CD4-positive, CD25-positive, alpha-beta regulatory T cell (primary cell): ENCODE measurements at places on chromosomes 4 and X.
A peak's percentile ranks its signal among the peaks of the same experiment; 100 is the strongest.

- no peak for DNase-seq
These were observed 233.8 kb upstream of the CPEB2 start for GRCh38 chr4:14768449-14768848.

DNA sequence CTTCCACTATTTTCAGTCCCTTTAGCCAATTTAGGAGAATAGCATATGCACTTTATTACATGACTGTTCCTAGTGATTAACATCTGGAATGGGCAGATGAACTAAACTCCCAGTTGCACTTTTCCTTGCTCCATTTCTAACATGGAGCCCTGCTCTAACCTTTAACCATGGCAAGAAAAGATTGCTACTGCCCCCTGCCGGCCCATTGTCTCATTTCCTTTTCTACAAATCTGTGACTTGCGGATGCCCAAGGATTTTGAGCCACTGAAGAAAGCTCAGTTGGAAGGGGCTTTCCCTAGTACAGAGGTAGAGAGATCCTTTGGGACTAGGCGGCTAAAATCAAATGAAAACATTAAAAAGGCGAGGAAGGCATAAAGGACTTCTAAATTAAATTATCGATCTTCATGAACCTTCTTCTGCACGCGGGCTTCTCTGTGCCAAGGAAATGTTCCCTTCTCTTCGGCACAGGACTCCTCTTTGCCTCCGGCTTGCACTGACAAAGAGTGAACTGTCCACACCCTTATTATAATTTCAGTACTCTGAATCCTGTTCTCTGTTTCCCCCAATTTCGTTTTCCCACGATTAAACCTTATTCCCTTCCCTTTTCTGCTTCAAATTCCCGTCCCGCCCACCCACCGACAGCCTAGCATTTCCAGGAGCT, 577 bp upstream of the GLRA2 start:
- DNase-seq = peak; percentile 4

- DNase-seq = peak; percentile 53
These were observed 723 bp downstream of the MORC4 start for GRCh38 chrX:106999002-106999975.

DNA sequence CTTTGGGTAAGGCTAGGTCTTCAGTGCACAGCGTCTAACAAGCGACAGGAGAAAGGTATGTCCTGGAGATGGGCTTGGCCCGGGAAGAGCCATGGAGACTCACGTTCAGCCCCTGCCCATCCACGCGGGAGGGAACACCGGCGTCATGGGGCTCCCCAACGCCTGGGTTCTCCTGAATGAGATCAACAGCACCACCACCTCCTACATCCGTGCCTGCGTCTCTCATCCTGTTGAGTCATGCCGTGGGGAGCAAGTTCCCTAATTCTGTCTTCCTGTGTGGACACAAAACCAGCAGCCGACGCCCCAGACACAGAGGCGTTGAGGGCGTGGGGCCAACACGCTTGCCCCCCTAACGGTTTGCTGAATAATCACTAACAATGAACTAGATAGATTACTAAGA, 20.1 kb upstream of the IL3RA start:
- DNase-seq = no peak

GRCh38 chr4:180695851-180696250, 1547.4 kb upstream of the TENM3 start:
- no peak for DNase-seq

GRCh38 chr4:176902710-176903323, 110.1 kb upstream of the VEGFC start:
- DNase-seq = no peak

DNA sequence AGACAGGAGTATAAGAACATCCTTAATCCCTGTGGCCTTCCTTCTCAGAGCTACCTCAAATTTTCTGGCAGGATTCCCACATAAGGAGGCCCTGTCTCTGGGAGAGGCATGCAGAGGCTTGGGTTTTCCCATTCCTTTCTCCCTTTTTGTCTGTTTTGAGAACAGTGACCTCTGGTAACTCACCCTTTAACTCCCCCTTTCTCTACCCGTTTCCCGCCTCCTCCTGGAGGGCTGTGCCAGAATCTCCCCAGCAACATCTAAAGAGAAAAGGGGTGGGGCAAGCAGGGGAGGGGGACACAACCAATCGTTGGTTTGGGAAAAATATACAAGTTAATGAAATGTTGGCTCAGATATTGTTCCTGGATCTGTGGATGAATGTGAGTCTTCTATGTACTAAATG, 303.7 kb upstream of the IRS4 start:
- no peak for DNase-seq

DNA sequence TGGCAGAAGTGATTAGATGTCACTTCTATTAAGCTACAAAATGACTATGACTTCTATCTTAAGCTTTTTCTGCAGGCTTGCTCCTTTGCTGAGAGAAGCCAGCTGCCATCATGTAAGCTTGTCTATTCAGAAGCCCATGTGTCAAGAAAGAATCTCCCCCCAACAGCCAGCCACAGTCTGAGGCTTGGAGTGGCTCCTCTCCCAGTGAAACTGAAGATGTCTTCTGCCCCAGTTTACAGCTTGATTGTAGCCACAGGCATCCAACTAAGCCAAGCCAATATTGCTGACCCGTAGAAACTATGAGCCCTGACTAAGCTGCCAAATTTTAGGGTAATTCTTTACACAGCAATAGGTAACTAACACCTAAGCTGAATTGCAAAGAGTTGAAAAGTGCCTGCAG, 26.7 kb upstream of the SLC10A7 start:
- DNase-seq = no peak

DNA sequence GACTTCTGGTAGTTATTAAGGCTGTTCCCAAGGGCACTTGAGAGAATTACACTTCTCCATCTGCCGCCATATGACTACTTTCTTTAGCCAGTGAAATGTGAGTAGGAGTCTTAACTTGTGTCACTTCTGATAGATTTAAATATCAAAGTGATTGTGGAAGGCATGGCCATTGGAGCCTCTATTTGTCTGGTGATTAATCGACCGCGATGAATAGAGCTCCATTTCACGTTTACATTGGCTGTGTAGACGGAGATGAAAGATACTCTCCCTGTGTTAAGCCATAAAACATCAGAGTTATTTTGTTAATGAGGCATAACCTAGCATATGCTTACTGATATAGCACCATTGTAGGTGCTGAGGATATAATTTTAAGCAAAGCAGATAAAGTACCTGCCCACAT, 852.4 kb downstream of the CCSER1 start:
- no peak for DNase-seq

GRCh38 chr4:59553063-59553720, 1646.9 kb upstream of the ADGRL3 start:
- no peak for DNase-seq

DNA sequence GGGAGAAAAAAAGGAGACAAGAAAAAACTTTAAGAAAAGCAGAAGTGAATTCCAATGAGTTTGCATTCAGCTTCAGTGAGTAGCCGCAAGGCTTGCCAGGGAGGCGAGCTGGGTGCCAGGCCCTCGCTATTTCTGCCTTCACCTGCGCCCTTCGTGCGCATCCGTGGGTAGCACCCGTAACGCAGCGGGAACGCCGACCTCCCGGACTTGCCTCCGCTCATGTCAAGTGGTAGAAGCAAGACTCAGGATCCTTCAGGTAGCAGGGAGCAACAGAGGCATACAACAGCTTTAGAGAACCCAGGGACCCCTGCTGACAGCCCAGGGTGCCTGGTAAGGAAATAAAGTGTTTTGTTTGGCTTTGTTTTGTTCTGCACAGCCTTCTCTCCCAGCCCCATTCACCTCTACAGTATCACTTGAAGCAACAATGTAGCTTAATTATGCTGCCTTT, 140.0 kb upstream of the BCOR start:
- no peak for DNase-seq

GRCh38 chr4:70746179-70746839, 24.5 kb downstream of the RUFY3 start:
- no peak for DNase-seq

DNA sequence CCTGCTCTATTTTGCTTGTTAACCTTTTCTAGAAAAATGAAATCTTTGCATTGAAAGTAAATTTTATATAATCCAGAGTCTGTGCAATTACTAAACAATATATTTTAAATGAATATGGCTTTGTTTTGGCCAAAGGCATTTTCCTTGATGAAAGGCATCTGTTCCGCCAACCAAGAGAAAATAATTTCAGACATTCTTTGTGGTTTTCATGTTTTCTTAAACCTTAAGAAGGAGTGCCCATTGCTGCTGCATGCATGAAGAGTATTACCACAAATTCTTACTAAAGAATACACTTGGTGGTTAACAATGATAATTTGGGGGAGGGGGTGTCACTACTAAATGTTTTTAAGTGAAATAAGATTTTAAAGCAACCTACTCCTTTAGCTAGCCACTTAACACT, 2.7 kb upstream of the PDGFC start:
- DNase-seq = no peak

- no peak for DNase-seq
These were observed 89.9 kb downstream of the SLC10A6 start for GRCh38 chr4:86759298-86759697.

- no peak for DNase-seq
These were observed 220.0 kb downstream of the NWD2 start for GRCh38 chr4:37464373-37465128.

- DNase-seq = no peak
These were observed at the start of gene NALF2 for GRCh38 chrX:69503782-69504625. Gene NALF2 (plus strand): TSS chrX:69504326. CDS start chrX:69505283, 957 bp downstream.

DNA sequence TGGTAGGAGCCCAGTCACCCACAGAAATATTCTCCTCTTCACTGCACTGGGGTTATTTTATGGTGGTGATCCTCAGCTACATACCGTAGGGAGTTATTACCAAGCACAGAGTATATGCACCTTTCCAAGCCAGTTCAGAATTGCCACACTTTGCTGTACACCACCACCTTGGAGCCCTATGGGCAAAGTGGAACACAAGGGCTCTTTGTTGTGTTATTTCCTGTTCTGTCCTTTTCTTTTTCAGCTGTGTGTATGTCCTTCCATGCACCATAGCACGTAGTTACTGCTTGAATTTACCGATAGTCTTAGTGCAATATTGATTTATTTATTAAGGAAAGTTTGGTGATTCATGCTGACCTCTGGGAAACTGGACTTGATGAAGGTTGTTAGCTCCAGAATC, 8.3 kb downstream of the RNF128 start:
- DNase-seq = no peak

GRCh38 chrX:114087543-114087942, 496.3 kb upstream of the HTR2C start:
- no peak for DNase-seq

DNA sequence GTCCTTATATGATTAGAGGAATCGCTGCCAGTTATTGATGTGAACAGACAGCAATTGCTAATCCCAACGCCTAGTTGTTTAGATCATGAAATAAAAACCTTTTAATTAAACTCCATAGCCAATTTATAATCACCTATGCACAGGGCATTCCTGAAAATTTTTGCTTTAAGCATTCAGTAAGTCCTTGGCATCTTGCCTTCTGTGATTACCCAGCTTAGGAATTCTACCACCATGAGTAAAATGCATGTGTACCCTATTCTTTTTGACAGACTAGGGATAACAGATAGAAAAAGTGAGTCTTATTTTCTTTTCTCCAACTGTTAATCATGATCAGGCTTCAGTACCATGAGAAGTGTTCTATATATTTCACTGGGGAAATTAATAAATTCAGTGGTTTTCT, 995.3 kb upstream of the GRIA3 start:
- DNase-seq = no peak

- no peak for DNase-seq
These were observed 43.5 kb upstream of the SERTM2 start for GRCh38 chrX:111467896-111468295.

GRCh38 chr4:153781717-153782416, 7.0 kb downstream of the SFRP2 start:
- DNase-seq = no peak

DNA sequence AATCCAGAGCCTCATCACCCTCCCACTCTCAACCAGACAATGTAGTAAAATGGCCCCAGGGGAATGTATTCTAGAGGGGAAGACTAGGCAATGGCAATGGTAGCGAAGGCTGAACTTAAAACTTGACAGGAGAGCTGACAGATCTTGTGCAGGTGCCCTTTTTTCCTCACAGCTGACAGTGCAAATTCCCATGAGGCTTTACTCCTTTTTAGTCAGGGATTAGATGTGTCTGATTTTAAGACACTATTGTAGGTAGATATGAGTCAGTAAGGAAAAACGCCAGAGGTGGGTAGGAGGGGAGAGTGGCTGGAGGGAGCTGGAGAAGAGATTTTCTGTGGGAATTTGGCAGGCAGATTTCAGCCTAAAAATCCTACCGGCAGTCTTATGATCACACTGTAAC, 10.7 kb downstream of the CAPN6 start:
- no peak for DNase-seq

- no peak for DNase-seq
These were observed 37.0 kb upstream of the SMIM31 start for GRCh38 chr4:164716901-164717300.

DNA sequence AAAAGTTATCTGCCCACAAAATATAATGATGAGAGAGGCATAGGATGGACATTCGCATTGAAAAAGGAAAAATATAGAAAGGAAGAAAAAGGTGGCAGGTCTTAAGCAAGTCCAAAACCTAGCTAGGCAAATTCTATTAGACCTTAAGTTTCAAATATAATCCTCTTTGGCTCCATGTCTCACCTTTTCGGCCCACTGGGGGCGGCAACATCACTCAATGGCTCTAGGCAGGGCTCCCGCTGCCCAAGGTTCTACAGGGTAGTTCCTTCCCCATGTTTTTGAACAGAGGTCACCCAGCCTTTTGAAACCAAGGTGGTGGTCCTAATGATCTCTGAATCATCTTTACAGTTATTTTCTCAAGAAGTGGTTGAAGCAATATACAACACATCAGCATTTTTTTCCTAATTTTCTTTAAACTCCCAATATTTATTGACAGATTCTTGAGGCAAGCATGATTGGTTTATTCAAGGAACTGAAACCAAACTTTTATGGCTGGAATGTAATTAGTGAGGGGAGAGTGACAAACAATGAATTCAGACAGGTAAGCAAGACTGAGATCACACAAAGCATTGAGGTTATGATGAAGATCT, 309.4 kb downstream of the ANTXR2 start:
- DNase-seq = no peak

- no peak for DNase-seq
These were observed 42.7 kb downstream of the LONRF3 start for GRCh38 chrX:119017077-119017476.

GRCh38 chr4:113094802-113095201, 45.3 kb downstream of the ANK2 start:
- DNase-seq = no peak

DNA sequence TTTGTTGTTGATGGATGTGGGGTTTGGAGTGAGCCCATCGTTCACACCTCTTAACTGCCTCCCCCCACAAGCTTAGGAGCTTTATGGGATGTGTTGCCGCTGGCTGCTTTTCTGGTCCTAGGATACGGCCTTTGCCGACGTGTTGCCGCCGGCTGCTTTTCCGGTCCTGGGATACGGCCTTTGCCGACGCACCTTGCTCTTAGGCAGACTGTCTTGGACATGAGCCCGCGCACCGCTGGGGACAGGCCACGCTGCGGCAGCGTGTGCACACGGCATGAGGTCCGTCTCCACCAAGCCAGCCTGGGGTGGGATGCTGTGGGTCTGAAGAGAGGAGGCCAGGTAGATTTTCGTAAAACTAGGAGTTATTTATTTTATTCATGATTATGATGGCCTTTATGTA, 14.2 kb downstream of the RGS12 start:
- no peak for DNase-seq

- no peak for DNase-seq
These were observed 98.4 kb downstream of the ZAR1 start for GRCh38 chr4:48588230-48589097.
